Stimulated activated CD4-positive, alpha-beta T cell treated with anti-CD3 and anti-CD28 coated beads, Interleukin-4, amount 100 ng/mL, for 24 hours (primary cell): ENCODE measurements at places on chromosomes 4 and X.

DNA sequence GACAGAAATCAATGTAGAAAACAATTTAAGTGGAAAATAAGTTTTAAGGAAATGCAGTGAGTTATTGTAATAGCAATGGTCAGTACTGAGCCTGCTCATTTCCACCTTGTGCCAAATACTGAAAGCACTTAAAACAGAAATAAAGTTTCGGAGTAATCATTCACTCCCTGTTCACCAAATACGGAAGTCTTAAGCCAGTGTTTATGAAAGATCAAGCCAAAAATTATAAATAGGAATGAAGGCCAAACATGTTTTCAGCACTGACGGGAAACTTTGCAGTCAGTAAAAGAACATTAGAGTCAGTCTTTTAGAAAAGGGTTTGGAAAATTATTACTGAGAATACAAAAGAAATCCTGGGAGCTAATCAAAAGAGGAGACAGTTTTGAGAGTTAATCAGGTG lies 178.6 kb downstream of the DMD start:
- DNase-seq, result no peak

DNA sequence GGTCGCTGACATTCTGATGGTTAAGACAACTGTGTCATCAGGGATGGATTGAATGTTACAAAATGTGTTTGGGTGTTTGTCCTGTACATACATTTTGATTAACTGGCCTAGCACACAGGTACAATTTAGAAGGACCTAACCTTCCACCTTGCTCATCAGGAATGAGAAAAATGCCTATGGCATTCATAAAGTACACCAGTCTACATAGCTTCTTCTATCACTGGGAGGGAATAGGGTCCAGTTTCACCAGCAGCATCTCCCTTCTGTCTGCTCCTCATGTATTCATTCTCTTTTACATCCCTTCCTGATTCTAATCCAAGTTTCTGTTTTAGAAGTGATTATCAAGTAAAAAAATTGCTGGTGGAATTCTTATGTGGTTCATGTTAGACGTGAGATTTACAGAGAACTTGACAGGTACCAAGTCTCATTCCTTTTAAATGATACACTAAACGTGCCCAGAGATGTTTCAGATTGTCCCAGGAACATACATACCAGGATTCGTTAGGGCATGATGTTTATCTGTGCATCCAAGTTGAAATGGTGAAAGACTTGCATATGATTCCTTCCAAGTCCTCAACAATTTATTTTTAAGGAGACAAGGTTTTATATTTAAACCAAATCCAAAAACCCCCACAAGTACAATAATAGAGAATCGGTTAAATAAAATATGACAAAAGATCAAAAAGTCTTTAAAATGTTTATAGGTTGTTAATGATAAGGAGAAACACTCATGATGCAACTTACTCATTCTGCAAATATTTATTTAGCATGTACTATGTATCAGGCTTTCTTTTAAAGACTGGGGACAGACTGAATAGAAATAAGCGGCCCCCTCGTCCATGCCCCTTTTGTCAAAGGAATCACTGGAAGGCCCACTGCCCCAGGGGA lies 359.1 kb downstream of the ZNF674 start:
- DNase-seq, result no peak

DNA sequence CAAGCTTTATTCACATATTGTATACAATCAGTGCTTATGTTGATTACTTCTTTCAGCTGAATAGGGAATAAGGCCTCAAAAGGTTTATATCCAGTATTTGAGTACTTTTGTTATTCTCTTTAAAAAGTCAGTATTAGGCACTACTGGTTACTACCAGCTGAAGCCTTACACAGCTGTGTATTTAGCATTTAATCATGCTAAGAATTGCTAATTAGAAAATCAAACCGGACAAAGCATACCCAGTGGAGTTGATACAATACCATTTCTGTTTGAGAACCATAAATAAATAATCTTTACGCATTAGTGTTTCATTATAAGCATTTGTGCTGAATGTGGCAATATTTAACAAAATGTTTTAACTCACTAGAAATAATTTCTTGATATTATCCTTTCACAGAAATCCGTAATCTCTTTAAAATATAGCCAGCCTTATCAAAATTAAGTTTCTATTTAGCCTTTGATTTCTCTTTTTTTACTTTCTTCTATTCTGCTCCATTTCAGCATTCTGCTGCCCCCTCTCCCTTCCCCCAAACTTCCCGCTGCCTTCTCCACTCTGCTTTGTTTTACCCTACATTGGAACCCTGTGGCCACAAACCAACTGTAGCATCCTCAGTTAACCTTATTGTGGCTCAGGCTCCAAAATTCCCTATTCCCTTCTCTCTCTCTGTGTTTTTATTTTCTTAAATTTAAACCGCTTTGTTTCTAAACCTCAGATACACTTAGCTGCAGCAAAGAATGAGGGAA lies 37.8 kb downstream of the UGT8 start:
- no peak for DNase-seq

DNA sequence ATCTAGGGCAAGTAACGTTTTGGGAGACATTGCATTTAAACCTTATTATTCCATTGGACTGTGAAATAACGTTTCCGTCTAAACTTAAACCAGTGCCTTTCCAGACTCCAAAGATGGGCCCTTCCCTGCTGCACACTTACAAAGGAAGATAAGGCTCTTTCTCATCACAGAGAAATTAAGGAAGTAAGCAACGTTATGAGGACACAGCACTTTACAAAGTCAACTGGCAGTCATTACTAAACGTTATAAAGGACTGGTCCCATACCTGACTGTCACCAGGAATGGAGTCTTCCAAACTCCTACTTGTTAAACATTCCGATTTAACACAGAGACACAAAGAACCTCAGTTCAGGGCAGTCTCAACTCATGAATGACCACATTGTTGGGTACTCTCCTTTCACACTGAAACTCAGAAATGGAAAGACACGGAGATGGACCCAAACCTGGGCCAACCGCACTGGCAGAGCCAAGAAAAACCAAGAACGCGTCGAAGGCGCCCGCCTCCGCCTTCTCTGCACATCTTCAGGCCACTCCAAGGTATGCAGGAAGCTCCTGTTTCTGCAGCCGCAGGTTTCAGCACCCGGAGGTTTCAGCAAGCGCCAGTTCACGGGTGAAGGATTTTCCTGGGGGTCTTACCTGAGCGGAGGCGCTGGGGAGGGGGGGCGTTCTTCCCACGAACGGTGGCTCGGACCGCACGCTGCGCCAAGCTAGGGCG lies 670 bp downstream of the PAPSS1 start:
- no peak for DNase-seq

DNA sequence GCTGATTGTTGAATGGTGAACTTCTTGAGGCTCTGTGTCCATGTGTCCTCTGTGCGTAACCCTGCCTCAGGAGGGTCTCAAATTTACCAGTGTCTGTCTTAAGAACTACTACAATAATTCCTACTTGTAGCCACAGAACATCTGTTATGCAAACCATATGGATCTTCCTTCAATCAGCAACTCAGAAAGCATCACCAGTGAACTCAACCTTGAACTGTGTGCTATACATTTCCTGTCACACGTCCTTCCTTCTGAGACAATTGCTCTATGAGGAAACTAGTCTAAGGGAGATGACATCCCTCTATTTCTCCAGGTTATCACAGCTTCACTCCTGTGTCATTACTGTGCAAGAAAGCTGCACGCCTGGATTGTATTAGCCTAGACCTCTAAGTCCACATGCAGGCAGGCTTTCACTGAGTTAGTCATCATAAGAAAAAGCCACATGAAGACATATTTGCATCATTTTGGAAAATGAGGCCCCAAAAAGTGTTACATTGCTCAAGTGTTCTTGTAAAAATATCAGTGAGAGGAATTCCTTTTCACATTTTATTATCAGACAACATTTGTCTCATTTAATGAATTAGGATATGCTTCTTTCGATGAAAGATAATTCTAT lies 157.8 kb downstream of the AFF2 start:
- no peak for DNase-seq

GRCh38 chrX:19810802-19811201 lies 76.6 kb downstream of the SH3KBP1 start:
- DNase-seq, result no peak

- no peak for DNase-seq
Measured at GRCh38 chr4:73692701-73693100, 47.7 kb upstream of the CXCL8 start.

- DNase-seq, result no peak
Measured at GRCh38 chr4:102715057-102715456, 45.7 kb downstream of the MANBA start.

GRCh38 chrX:23901805-23902204 lies 5.9 kb downstream of the APOO start:
- DNase-seq, result peak; percentile 35

GRCh38 chr4:146450524-146450923 lies 71.2 kb downstream of the SLC10A7 start:
- no peak for DNase-seq
